ENCODE measurements at places on chromosomes 7 and 10.
A peak's percentile ranks its signal among the peaks of the same experiment; 100 is the strongest.

DNA sequence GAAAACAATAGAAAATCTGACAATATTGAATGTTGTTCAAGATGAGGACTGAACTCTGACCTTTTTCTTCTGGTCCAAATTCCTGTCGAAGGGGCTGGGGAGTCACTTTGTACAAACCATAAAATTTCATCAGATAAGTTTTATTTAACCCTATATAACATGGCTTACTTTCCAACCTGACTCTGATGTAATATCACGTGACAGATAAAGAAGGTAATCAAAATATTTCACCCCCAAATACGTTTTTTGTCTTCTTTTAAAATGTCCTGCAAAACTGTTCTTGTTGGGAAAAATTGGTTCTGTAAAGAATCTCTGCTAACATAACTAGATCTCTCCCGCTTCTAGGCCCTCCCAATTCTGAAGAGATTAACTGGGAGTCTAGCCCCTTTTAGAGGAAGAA, 90.9 kb upstream of the MDFIC start:
- no peak for DNase-seq

DNA sequence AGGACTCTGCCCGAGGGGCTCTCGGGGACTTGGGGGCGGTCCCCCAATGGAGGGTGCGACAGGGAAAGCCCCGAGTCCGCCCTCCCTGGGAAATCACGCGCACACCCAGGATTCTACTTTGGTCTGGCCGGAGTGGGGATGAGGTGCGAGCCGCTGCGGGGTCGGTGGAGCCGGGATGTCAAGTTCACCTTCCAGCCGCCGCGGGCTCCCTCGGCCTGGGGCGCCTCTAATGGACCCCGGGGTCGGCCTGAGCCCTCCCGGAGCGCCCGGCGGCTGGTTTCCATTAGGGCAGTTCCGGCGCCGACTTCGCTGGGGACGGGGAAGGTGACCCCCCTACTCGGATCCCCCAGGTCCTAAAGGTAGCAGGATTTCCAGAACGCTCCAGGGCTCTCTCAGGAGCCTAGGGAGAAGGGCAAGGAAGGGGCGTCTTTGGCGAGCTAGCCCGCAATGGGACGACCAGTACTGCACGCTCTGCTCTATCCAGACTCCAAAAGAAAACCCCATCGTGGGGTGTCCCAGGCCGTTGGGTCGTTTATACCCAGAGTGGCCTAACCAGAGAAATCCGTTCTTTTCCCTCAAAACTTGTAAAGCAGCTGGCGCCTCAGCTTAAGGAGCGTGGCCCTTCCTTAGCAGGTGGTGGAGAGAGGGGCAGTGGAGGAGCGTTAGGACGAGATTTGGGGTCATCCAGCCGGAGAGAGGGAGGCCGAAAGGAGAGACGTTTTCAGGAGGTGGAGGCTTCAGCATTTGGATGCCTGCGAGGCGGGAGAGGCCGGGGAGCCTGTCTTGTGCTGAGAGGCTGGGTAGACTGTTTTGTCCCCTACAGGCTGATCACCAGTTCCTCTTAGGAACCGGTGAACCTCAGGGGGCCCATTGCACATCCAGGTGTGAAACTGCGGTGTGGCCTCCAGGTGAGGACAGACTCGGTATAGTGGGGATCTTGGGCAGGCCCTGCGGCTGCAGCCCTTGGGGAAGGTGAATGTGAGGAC, 860 bp upstream of the WDR86 start:
- DNase-seq = no peak

- DNase-seq = no peak
These were observed 56.7 kb downstream of the C10orf120 start for GRCh38 chr10:122642726-122643605.

GRCh38 chr7:69781412-69781846, 183.2 kb downstream of the AUTS2 start:
- DNase-seq = no peak

- peak; percentile 61 for DNase-seq
These were observed 118.5 kb downstream of the VTI1A start for GRCh38 chr10:112565434-112566053.

- DNase-seq = no peak
These were observed 11.3 kb downstream of the PI4K2A start for GRCh38 chr10:97651773-97652172.

GRCh38 chr7:48084727-48085432, 4.2 kb upstream of the UPP1 start:
- DNase-seq = peak; percentile 96

DNA sequence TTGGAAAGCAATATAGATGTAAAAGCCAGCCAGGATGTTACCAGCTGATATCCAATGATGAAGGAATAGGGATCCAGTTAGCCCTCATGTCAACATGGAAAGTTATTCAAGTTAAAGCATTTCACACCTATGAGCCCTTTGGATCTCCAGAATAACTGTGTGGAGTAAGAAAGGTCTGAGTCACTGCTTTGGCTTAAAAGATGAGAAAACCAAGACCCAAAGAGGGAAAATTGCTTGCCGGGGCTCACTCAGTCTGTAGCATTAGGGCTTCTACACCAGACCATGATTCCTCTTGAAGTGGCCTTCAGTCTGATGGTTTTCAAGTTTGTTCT, 12.6 kb downstream of the LSM5 start:
- no peak for DNase-seq

GRCh38 chr7:82419200-82419599, 24.4 kb downstream of the CACNA2D1 start:
- no peak for DNase-seq

DNA sequence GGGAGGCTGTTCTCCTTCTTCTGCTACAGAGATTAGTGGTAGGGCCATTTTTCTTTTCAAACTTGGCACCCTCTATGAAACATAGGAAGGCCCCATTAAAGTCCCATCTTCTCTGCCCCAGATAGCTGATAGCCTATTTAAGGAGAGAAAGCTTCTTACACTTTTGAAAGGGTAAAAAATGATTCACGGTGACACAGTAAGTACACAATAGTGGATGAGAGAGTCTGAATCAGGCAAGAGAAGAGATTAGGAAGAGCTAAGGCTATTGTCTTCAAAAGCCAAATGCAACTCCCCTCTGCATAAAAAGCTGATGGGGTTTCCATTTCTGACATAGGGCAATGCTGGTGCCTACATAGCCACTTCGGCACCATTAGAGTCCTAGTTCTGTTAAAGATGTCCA, 3.6 kb downstream of the INA start:
- no peak for DNase-seq

GRCh38 chr7:131629217-131629882, 72.9 kb upstream of the PODXL start:
- no peak for DNase-seq

GRCh38 chr10:1401071-1401965, 336.0 kb downstream of the ADARB2 start:
- DNase-seq = no peak

DNA sequence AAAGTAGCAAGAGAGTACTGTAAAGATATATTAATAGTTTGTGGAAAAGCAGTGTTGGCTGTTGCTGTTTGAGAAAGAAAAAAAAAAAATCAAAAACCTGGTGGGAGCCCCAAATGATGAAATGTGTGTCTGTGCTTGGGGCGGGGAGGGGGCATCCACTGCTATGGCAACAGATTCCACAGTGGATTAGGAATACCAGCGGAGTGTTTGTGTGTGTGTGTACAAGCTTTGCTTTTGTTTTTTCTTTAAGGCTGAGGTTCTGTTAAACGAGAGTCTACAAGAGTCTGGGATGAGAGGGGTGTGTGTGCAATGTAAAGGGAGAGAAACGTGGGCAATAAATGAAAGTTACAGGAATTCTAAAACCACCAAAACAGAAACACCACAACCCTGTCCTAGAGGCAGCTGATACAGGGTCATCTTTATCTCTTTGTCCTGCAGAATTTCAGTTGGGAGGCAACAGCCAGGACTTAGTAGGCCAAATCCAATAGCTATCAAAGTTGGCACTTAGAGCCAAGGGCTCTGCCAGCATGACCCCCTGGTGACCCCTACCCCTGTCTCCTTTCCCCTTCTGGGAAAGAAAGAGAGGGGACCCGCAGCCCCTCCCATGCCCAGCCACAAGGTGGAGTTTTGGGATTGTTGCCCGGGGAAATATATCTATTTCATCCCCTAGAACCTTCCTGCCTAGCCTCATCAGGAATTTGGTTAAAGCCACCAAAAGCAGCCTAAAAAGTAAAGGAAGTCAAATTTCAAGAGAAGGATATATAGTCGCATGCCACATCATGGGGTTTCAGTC, 85.4 kb downstream of the OSBPL3 start:
- DNase-seq = no peak

DNA sequence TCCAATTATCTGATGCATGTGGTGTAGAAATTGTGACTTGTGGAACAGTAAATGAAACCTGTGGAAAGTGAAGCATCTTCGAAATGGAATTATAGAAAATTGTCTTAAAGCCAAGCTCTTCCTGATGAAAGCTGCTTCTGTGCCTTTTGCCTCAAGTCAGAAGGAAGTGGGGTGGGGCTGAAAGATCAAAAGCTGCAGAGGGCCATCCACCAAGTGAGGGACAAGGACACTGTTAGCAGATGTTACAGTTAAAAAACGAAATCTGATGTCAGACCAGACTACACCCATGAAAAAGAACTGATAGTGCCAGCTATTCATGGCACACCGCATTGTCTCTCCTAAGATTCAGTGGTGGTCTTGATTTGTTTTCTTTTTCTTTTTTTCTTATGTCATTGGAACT, 23.8 kb upstream of the WASL start:
- peak; percentile 10 for DNase-seq

- DNase-seq = no peak
These were observed 67.5 kb upstream of the TES start for GRCh38 chr7:116142850-116143249.

- no peak for DNase-seq
These were observed 78.9 kb downstream of the FOXL3 start for GRCh38 chr7:368651-369475.

DNA sequence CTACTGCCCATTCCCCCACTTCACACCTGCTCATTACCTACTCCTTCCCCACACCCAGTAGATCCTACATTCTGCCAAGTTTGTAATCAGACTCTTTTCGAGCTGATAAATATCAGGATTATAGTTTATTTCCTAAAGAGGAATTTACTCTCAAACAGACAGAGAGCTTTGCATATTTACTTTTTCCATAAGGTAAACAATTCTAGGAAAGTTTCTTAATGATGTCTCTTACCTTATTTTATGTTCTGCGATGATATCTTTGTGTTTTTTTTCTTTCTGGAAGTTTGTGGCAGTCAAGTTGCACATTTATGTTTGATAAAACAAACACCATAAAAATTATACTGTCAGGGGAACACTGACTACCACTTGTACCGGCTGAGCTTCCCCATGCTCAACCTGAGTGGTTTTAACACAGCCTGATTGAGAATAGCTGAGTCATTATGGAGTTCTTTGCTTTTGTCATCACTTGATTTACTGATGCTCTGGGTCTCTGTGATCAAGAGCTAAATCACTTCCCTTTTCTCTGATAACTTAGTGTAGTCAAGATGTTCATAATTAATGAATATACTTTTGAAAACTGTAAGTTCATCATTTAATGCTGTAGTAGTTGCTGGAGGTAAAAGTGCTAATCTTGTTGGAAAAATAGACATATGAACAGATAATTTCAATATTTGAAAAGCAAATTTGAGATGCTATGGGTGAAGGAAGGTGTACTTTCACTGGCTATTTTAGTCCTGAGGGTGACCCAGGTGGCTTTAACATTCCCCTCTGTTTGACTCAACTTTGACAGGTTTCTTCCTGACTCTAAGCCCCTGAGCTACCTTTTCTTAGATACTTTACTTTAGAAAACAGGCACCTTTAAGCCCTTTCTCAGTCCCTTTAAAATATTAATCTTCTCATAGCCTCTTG, 1034.5 kb upstream of the LRRTM3 start:
- DNase-seq = no peak

GRCh38 chr7:46178661-46179060, 257.6 kb upstream of the IGFBP3 start:
- DNase-seq = no peak

DNA sequence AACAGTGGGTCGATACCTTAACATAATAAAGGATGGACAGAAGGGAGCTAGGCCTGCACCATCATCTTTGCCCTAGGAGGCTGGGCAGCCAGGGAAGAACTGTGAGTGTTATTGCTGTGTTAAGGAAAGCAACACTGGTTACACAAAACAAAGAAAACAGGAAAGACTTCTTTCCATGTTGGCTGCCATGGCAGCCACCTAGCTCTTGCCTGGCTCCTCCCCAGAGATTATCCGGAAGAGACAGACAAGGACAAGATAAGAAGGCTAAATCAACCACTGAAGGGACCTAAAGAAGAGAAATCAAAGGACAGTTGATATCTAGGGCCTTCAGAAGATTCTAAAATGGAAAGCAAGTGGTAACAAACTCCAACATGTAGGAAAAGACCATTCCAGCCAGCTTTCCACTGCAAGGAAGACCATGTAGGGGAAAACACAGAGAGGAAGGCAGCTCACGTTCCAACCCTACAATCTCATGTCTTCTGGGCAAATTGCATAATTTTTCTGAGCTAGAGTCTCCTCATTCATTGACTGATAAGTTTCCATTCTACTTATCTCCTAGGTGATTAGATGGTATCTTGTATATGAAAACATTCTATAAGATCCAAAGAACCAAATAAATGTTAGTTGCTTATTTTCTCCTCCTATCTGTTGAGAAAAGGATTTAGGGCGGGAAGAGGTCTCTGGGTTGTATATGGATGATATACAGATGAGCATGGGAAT, 51.2 kb downstream of the SP8 start:
- DNase-seq = no peak

DNA sequence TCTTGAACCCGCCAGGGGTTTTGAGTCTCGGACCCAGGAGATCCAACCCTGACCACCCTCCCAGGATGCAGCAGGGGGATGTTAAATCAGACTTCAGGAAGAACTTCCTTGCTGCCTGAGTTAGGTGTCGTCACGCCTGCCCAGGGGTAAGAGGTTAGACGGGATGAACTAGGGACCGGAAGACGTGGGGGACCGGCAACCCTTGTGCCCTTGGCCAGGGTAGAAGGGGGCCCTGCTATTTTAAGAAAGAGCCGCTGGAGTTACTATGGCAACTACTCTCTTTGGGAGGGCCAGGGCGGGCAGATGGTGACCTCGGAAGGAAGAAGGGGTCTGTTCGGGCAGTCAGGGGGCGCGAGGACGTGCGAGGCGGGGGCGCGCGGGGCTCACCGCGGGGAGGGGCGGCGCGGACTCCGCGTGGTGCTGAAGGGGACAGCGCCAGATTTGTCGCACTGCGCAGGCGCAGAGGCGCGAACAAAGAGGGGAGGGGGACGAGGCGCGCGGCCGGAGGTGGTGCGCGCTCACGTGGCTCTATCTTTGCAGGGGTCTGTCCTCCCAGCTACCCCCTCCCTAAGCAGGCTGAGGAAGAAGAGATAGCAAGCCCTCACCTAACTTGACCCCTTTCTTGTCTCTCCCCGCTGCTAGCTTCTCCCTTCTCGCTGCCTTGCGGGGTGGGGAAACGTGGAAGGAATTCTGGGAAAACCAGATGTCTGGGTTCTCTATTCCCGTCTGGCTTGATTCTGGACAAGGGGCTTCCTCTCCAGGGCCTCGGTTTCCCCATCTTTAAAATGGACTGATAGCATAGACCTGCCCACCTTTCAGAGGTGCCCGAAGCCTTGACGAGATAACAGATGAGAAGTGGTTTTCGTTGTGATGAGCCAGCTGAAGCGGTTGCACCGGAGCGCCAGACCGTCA, 940 bp upstream of the PSD start:
- DNase-seq = no peak

DNA sequence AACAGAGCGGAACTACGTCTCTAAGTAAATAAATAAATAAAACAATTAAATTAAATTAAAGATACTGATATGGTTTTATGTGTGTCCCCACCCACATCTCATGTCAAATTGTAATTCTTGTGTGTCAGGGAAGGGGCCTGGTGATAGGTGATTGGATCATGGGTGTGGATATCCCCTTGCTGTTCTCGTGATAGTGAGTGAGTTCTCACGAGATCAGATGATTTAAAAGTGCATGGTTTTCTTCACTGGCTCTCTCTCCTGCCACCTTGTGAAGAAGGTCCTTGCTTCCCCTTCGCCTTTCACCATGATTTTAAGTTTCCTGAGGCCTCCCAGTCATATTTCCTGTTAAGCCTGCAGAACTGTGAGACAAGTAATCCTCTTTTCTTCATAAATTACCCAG, 29.0 kb upstream of the OGDHL start:
- DNase-seq = no peak
